ENCODE measurements at places on chromosomes 6 and 20.

DNA sequence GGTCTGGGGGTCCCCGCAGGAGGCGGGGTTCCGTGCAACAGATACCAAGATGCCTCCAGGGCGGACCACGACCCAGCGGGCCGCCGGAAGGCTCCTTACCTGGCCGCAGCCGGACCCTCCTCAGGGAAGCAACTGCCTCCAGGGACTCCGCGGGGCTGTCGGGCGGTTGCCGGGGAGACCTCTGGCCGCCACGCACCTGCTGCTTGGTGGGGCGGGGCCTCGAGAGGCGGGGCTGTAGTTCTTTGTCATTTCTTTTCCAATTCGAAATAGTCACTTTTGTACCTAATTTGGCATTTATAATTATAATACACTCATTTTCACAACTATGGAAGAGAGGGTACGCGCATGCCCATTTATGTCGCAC lies 647 bp downstream of the AK9 start:
- peak; percentile 75 for DNase-seq

- no peak for DNase-seq
These were observed 37.3 kb downstream of the RREB1 start for GRCh38 chr6:7144872-7145584.

DNA sequence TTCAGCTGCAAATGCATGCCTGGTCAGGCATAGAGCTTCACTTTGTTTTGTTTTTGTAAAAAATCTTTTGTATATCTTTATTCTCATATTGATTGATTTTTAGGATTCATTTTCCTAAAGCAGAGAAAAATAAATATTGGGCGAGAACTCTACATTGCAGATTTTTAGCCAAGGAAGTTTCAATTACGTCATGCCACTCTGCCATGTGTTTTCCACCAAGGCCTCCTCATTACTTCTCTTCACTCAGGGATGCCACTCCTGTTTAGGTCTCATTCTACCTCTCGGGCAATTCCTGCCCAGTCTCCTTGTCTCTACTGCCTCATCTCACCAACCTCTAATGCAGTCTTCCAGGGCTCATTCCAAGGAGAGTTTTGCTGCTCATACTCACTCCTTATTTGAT lies 497.3 kb upstream of the SPTLC3 start:
- no peak for DNase-seq

GRCh38 chr20:60008130-60008808 lies 50.0 kb downstream of the CDH26 start:
- DNase-seq = no peak

DNA sequence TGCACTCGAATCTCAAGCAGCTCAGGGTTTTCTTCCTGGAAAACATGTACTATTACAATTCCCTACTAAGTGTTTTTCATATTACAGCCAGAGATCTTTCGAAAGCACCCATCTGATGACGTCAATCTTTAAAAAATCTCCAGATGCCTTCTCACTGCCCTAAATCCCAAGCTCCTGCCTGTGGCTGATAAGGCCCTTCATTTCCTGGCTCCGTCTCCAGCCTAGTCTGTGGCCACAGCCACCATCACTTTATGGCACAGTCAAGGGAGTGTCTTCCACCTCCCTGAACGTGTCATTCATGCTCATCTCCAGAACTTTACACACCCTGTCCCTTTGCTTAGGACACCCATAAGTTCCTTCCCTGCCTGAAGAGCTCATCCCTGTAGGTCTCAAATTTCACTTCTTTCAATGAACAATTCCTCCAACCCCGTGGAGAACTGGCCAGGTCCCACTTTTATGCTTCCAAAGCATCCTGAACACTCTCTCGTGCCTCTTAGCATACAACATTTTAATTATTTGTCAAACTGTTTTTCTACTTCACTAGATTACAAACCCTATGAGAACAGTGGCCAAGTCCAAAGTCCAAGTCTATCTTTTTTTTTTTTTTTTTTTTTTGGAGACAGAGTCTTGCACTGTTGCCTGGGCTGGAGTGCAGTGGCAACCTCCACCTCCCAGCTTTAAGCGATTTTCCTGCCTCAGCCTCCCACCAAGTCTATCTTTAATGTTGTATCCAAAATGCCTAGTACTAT lies 106.1 kb upstream of the AGPAT4 start:
- no peak for DNase-seq

- DNase-seq = peak; percentile 30
These were observed 215.0 kb upstream of the PLCB4 start for GRCh38 chr20:8853805-8854338.

DNA sequence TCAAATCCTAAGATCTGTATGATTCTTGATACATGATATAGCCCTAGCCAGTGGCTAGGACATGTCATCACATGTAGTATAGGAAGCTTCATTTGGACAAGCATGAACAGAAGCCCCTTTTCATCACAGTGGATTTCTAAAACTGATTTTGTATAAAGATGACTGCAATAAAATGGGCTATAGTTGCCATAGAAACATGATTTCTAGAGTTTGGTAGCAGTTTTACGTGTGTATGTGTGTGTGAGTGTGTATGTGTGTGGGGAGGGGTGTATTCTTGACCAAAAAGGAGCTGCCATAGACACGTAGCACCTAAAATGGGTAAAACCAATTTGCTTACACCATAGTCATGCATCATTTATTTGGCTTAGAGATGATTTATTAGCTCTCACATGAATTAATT lies 200.5 kb upstream of the CNR1 start:
- DNase-seq = no peak
